MG63 (cell line): ENCODE measurements at places on chromosomes 13 and 19. TPM values are rescaled to one million over a fixed set of nuclear protein-coding genes. Genes with fewer than 3 reads are reported as not detected.

Gene TMEM38A
- total RNA-seq, result 0.59 and 1.8 TPM in 2 replicates

Gene ZNF433
- total RNA-seq, result 15.7 and 16.1 TPM in 2 replicates

Gene GRIN3B
- not detected in 2 replicates for total RNA-seq

Gene ERFL
- total RNA-seq, result not detected in 2 replicates

Gene COX6B2
- not detected in 2 replicates for total RNA-seq

Gene IGSF23
- 3.0 TPM in 1 of 2 replicates, not detected in the other for total RNA-seq

Gene ATG4D
- total RNA-seq, result 16.6 and 27.0 TPM in 2 replicates

Gene BSPH1
- not detected in 2 replicates for total RNA-seq

Gene BRME1
- total RNA-seq, result 5.1 and 8.4 TPM in 2 replicates

Gene RNF17
- not detected in 2 replicates for total RNA-seq

Gene STX10
- 281 and 371 TPM in 2 replicates for total RNA-seq

Gene RXFP2
- total RNA-seq, result 1.9 and 6.6 TPM in 2 replicates

Gene DLEU7
- not detected in 2 replicates for total RNA-seq

Gene FOSB
- 0.33 TPM in 1 of 2 replicates, not detected in the other for total RNA-seq

Gene ZNF530
- total RNA-seq, result 3.4 and 9.4 TPM in 2 replicates

Gene NLRP9
- total RNA-seq, result not detected in 2 replicates

Gene SMAD9
- 7.0 and 7.6 TPM in 2 replicates for total RNA-seq

Gene ALDH16A1
- total RNA-seq, result 86.4 and 89.0 TPM in 2 replicates

Gene ZNF85
- 0.67 and 1.3 TPM in 2 replicates for total RNA-seq

Gene TDRD3
- 4.6 and 6.1 TPM in 2 replicates for total RNA-seq

Gene SYT5
- total RNA-seq, result not detected in 2 replicates

Gene IRF3
- 64.1 and 104 TPM in 2 replicates for total RNA-seq

Gene PPM1N
- total RNA-seq, result 6.6 TPM in 1 of 2 replicates, not detected in the other

Gene PNMA8A
- 0.22 and 0.46 TPM in 2 replicates for total RNA-seq

Gene PSG7
- not detected in 2 replicates for total RNA-seq

Gene ZNF134
- total RNA-seq, result 5.0 and 14.1 TPM in 2 replicates

Gene ZNF418
- total RNA-seq, result not detected in 2 replicates

Gene PLEKHA4
- 5.4 and 14.5 TPM in 2 replicates for total RNA-seq

Gene STARD13
- total RNA-seq, result 16.4 and 19.2 TPM in 2 replicates

Gene WIZ
- 18.0 and 24.3 TPM in 2 replicates for total RNA-seq

Gene GPR4
- total RNA-seq, result not detected in 2 replicates

Gene NKPD1
- 0.91 TPM in 1 of 2 replicates, not detected in the other for total RNA-seq

Gene LYPD4
- total RNA-seq, result not detected in 2 replicates

Gene NXNL1
- total RNA-seq, result not detected in 2 replicates

Gene CACNG6
- total RNA-seq, result 0.43 TPM in 1 of 2 replicates, not detected in the other

Gene ENOX1
- total RNA-seq, result 1.5 and 2.4 TPM in 2 replicates

Gene CD37
- total RNA-seq, result not detected in 2 replicates

Gene FRY
- total RNA-seq, result 0.79 and 1.6 TPM in 2 replicates

Gene RAP2A
- 17.4 and 21.3 TPM in 2 replicates for total RNA-seq

Gene TEX101
- total RNA-seq, result not detected in 2 replicates

Gene UCHL3
- 65.8 and 68.4 TPM in 2 replicates for total RNA-seq

Gene C19orf85
- not detected in 2 replicates for total RNA-seq

Gene CEACAM16
- 0.92 TPM in 1 of 2 replicates, not detected in the other for total RNA-seq

Gene ZNF607
- total RNA-seq, result 0.89 and 1.3 TPM in 2 replicates

Gene ACTMAP
- 0.95 and 3.6 TPM in 2 replicates for total RNA-seq
